ENCODE measurements at places on chromosomes 5 and 9.

DNA sequence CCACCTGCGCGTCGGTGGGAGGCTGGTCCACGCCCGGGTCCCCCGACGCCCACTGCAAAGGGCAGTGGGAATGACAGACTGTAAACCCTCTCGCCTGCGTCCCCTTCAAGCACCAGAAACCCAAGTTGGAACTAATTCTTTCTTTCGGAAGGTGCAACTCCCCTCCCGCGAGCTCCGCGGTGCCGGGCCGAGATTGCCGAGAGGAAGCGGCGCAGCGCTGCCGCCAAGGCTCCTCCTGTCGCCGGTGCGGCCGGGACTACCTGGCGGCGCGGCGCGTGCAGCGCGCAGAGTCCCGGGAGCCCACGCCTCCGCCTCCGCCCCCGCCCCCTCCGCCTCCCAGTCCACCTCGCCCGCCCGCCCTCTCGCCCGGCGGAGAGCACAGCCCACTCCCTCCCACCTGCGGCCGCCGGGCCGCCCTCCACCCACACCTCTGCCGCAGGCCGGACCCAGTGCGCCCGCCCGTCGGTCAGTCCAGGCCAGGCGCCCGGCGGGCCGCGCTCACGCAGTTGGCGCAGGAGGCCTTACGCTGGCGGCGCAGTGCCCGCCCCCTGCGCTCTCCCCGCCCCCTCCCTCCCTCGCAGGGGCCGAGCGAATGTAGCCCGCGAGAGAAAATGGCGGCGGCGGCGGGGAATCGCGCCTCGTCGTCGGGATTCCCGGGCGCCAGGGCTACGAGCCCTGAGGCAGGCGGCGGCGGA, at the start of gene MAP3K1:
TSS of gene MAP3K1 (plus strand) at position 587 of the 695 bp plus-strand sequence. CDS start at position 612, 25 bp downstream.
- peak; percentile 79 for DNase-seq

- DNase-seq, result no peak
Observed at GRCh38 chr9:126628146-126628545, 14.4 kb downstream of the LMX1B start.

DNA sequence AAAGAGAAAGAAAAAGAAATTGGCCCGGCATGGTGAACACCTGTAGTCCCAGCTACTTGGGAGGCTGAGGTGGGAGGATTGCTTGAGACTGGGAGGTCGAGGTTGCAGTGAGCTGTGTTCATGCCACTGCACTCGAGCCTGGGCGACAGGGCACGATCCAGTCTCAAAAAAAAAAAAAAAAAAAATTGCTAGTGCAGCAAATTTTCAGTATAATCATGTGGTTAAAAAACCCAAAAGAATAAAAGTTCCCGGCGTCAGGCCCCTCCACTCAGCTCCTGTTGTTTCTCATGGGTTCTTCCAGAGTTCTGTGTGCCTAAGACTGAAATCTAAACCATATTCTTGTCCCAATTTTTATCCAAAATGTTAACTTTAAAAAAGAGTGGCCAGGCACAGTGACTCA, 49.1 kb downstream of the WNK2 start:
- no peak for DNase-seq

DNA sequence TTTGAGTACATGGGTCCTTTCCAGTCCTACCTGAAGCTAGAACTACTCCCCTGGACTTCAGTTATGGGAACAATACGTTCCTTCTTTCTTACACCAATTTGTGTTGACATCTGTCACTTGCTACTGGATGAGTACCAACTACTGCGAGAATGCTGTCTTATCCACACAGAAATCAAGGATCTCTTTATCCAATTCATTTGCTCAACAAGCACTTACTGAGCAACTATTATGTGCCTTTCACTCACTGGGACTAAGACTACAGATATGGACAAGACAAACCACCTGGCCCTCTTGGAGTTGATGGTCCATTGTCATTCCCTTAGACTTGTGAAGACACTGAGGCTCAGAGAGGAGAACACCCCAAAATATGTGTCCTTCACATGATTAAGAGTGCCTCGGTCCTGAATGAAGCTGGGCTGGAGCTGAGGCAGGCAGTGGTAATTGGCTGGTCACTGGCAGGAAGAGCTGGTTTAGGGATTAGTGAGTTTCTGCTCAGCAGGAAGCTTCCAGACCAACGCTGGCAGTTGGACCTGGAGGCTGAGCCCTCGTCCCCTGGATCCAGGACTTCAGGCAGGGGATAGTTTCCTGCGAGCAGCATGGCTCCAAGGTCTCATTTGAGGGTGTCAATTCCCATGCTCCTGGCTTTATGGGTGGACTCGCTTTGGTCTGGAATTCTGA, 8.4 kb upstream of the ARSI start:
- DNase-seq, result no peak

DNA sequence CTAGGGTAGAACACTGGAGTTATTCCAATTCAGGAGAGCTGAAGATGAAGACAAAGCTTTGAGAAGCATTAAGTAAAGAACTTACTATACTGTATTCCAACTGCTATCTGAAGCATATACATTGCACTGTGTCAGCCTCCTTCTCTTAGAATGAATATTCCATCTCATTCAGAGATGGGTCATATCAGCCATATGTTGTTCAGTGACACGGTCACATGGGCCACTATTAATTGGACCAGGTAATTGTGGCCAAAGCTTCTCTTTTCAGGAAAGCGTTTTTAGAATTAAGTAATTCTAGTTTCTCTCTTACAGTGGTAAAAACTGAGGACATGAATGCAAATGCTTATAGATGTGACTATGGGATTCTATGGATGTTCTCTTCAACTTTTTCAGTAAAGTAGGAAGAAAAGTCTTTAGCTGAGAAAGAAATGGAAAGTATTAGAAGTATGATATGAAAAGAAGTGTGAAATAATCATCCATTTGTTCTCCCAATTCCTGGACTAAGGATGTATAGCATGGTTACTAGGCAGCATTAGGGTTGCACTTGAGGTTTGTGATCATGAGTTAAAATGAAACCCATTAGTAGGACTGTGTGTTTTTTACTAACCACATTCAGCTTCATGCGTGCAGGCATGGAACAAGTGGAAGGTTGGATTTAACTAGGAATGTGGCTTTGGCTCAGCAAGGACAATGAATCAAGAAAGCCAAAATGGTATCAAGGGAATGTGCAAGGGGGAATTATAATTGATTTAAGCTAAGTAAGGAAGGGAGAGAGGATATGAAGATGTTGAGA, 40.9 kb downstream of the CETN3 start:
- no peak for DNase-seq

GRCh38 chr9:98255578-98256296, at the start of gene TBC1D2:
Gene TBC1D2 (minus strand): TSS chr9:98255649. CDS start chr9:98255541, 108 bp downstream.
- peak; percentile 99 for DNase-seq

GRCh38 chr5:9231842-9232241, 314.0 kb downstream of the SEMA5A start:
- no peak for DNase-seq

DNA sequence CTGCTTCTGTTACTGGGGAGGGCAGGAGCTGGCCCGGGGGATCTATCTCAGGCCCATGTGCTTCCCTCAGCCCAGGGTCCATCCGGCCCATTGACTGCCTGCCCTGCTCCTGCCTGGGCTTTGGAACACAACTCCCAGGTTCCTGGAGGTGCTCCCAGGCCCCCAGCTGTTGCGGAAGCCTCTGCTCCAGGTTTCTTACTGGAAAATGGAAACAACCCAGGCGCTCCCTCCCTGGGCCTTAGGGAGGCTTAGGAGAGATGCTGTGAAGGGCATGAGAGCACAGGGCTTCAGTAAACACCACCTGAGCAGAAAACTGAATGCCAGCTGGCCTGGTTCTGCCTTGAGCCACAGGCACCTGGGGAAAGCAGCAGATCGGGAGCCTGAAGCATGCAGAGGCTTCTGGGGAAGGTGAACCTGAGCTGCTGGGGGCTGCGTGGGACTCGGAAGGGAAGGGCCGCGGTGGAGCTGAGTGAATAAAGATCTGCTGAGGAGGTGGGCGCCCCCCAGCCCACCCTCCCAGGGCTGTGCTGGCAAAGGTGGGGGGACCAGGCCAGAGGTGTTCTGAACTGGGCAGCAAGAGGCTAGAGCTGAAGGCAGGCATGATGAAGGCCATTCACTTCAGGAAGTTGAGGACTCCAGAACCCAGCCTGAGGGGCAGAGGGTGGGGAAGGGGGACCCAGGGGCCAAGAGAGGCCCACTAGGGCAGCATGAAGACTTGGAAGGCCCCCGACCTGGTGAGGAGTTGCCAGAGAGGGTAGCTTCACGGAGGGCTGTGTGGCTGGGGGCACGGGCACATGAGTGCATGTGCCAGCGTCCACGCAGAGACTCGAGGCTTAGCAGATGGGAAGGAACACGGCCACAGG, 64.8 kb downstream of the SHB start:
- no peak for DNase-seq

- DNase-seq, result no peak
Observed at GRCh38 chr9:120696551-120697230, 17.6 kb downstream of the MEGF9 start.

GRCh38 chr9:138049779-138050471, 172.3 kb downstream of the CACNA1B start:
- DNase-seq, result no peak

GRCh38 chr9:117411547-117411946, 3.3 kb downstream of the ASTN2 start:
- no peak for DNase-seq

DNA sequence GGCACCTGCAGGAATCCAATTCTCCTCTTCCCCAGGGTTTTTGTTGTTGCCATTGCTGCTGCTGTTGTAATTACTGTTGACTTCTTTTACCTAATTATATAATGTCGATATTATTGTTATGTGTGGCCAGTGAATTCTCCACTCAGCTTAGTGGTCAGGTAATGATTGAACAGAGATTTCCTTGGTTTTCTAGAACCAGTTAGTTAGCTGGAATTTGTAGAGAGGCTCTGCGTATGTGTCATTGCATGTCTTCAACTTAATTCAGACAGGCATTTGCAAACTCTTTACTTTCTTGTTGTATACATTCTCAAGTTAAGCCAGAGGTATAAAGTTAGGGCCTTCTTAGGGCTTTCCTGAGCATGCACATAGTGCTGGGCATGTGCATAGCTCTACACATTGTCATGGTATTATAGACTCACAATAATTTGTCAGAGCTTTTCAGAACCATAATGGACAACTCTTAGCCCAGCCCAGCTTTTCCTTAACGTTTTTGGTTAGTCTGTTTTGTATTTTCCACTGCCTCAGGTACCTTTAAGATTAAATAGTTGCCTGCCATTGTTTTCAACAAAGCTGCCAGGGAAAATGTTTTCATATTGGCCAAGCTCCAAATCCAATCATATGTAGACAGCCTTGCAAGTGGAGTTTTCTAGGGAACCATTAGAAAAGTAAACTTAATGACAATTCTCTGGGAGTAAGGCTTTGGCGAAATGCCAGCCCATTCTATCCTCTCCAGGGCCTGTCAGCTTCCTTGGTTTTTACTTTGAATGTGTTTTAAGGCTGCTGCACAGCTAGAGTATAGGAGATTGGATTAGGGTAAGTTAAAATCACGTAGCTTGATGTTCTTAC, 68.1 kb downstream of the UBE2R2 start:
- no peak for DNase-seq

- no peak for DNase-seq
Observed at GRCh38 chr9:36922548-36922947, 111.5 kb downstream of the PAX5 start.

DNA sequence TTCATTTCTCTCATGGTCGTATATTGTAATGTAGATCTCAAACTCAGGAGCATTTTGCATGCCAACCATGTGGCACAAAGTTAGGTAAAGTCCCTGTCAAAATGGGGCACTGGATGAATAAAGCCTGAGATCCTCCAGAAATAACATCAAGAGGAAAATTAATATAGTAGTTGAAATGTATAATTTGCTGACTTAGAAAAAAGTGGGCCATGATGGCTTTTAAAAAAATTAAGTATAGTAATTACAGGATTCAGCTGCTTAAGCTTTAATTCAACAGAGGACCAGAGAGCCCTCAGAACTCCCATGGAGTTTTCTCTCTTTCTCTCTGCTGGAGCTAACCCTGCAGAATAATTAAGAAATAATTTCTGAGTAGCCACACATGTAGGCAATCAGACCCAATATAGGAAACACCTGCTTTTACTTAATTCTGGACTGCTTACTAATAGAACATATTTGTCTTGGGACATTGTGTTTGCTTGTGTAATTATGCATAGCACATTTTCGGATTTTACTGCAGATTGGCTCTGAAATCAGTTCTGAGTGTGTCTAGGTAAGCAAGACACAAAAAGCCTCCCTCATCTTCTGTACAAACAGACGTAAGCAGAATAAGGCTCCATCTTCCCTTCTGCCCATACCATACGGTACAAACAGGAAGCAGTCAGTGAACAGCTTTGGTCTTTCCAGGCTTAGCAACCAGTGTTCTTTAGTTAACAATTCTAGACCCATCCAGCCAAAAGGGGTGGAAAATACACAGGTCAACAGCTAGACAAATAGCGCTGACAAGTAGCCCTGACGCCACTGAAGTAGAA, 26.5 kb upstream of the PCSK1 start:
- no peak for DNase-seq

GRCh38 chr9:105103776-105104175, 140.7 kb upstream of the SLC44A1 start:
- DNase-seq, result no peak

DNA sequence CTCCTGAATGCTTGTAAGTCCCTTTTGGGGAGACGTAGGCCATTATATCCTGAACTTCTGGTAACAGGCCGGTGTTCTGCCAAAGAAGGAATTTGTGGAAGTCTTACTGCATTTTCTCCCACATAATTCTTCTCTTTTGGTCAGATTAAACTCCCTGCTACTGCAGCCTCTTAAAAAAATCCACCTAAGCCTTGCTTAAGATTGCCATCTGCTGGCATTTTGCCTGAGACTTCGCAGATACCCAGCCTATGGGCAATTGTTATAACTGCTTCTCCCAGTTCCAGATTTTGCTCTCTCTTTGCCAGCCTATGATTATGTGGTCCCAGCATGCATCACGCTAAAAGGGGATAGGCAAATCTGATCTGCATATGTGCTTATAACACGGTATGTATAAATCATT, 391.6 kb upstream of the CHD1 start:
- no peak for DNase-seq

GRCh38 chr5:147340941-147341340, 106.1 kb downstream of the STK32A start:
- no peak for DNase-seq

DNA sequence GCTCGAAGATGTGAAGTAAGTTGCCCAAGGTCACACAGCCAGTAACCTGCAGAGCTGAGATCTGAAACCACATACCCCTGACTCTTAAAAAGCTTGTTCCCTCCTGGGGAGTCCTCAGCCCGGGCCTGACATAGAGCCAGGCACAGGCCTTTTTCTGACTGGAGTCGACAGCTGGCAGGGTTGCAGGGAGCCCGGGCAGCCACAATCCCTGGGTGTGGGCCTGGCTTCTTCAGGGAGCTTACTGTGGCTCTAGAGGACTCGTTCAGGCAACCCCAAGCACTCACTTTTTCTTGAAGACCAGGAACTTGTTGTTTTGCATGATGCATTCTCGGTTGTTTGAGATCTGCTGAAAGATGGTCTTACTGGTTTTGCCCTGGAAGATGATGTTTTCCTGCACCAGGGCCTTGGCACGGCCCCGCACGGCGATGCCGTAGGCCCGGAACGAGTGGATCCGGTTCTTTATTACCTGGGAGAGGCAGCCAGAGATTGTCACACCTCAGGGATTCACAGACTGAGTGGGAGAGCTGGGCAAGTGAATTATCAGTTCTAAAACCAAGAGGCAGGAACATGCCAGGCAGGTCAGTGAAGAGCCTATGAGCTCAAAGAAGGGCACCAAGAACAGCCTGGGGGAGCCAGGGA, 30.0 kb downstream of the POLR1E start:
- no peak for DNase-seq

All from activated CD8-positive, alpha-beta memory T cell treated with anti-CD3 and anti-CD28 coated beads, Interleukin-2, amount 50 U/mL, for 4 hours (primary cell).